OCI-LY7 (cell line): ENCODE measurements at places on chromosomes 16 and 17.

DNA sequence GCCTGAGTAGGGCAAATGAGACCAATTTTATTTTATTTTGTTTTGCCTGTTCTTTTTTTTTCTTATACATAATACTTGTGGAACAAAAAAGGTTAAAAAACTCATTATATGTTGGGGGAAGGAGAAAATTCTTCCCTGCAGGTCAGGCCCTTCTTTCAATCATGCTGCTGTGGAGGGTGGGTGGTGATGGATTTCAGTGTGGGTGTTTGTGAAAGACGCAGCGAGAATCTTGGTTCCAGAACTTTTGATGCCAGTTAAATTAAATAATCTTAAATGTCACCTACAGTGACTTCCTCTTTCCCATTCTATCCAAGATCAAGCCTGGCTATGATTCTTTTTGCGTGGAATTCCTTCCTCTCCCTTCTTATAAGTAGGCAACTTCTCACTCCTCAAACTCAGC lies 595.8 kb upstream of the EEF2KMT start:
- DNase-seq: no peak

DNA sequence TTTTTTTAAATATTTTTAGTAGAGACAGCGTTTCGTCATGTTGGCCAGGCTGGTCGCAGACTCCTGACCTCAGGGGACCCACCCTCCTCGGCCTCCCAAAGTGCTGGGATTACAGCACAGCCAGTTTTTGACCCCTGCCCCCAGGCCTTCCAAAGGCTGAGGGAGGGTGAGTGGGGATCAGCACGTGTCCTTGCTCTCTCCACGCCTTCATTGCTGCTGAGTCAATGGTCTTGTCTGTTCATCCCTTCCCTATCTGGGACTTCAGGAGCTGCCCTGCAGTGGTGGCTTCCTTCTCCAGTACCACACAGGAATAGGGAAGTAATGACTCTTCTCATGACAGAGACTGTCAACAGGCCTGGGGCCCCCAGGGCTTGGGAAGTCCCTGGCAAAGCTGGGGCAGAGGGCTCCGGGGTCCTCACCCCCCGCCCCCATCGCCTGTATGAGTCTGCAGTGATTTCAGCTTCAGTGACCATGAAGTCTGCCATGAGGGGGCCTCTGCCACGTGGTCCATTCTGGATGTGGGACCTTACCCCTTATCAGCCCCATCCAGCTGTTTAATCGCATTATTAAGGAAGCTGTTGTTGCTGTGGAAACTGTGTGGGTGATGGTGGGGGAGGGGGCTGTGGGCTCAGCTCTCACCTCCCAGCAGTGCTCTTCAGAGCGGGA lies 6.1 kb downstream of the ABCC3 start:
- DNase-seq: no peak

DNA sequence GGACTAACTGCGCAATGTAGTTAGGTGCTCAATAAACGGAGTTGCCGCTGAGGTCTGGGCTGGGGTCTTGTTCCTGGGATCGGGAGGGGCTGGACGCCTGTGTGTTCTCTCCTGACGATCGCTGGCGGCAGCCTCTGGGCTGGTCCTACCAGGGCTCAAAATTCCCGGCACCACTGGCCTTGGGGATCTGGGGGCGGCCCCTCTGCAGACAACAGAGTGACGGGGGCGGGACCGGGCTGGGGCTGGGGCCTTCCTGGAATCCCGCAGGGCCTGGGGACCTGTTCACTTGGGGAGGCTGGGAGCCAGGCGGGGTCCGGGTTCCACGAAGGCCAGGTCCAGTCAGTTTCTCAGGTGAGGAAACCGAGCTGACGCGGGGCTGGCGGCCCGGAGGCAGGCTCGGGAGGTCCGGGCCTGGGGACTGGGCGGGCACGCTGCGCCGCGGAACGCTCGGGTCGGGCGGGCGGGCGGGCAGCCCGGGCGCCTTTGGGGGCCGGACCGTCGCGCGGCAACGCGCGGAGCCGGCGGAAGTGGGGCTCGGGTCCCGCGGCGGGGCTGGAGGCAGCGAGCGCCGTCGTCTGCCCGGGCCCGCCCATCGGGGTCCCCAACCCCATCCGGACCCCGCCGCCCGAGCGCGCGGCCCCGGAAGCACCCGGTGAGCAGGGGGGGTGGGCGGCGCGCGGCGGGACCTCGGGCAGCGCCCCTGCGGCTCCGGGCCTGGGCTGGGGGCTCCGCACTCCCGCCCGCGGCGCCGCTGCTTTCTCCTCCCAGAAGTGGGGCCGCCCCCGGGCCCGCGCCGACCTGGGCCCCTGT lies at the start of gene PIGQ:
Gene PIGQ, plus strand, starts transcription at position 524 of the 810 bp plus-strand sequence. CDS start 4,107 bp downstream, outside the sequence.
- peak; percentile 79 for DNase-seq

GRCh38 chr17:64091116-64091515 lies 38.8 kb downstream of the ERN1 start:
- peak; percentile 35 for DNase-seq

- DNase-seq: no peak
Observed at GRCh38 chr17:69075823-69076222, 15.1 kb upstream of the ABCA9 start.

- DNase-seq: no peak
Observed at GRCh38 chr17:78376161-78376560, 2.3 kb upstream of the PGS1 start.

- DNase-seq: no peak
Observed at GRCh38 chr17:2749784-2750181, 331 bp upstream of the CCDC92B start.

DNA sequence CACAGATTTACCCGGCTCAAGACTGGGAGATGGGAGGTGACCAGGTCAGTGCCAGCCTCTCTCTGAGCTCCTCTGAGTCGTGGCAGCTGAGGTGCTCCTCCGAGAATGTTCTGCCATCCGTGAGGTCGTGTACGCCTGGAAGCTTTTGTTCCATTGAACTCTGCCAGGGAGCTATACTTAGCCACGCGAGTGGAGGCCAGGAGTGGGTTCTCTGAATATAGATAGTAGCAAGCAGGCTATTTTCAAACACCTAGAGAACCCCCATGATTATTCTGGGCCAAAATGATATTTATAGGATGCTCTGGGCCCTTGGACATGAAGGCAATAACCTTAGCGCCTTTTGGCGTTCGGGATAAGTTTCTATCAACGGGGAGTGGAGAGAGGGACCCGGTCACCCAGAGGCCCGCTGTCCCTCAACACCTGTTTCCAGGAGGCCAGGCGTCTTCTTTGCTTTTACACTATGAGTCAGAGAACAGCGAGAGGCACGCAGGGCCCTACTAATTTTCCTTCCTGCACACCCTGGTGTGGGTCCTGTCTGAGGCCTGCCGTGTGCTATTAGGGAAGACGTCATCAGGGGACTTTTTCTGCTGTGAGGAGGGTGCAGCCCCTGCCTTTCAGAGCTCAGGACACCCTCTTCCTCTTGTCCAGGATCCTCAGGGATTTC lies 11.0 kb upstream of the MVD start:
- DNase-seq: no peak

DNA sequence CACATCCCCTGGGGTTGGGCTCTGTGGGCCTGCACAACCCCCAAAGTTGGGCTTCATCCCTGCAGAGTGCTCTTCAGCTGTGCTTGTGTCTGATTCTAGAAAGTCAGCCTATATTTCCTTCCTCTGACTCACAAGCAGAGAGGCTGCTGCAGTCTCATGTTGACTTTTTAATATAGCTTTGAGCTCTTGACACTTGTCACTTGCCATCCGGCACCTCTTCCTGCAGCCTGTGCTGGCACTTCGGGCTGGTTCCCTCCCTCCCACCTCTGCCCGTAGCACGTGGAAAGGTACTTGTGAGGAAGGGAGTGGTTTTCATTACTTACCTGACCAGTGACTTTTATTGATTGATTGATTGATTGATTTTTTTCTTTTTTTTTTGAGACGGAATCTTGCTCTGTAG lies 19.0 kb upstream of the JPT2 start:
- DNase-seq: no peak

GRCh38 chr17:64003526-64004121 lies 5.5 kb downstream of the PRR29 start:
- DNase-seq: no peak

DNA sequence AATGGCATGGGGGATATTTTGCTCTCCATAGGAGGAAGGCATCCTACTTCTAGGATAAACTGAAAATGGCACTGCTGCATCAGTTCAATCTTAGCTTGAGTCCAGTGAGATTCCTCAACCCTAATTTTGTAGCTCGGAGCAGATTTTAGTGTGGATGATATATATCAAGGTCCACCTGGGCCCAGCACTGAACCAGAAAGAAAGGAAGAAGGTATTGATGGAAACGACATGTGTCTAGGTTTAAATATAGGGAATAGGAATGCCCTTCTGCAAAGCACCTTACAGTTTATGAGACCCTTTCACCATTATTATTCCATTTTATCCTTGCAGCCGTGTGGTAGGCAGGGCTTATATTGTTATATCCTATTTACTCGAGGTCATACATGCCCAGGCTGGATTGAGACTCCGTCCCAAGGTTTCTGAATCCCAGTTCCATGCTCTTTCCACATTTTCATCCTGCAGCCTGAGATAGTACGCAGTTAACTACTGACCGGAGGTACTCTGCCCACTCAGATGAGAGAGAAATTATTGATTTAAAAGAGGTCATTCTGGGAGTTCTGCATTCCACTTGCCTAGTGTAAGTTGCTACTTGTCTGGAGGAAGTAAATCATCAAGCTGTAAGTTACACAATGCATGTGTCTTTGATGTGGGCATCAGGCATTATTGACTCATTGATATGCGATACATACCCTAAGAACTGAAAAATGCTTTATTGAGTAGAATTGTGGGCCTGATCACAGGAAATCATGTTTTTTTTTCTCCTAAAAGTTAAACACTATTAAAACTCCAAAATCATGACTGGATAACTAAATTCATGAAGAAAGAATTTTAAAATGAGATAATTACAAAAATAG lies 10.1 kb downstream of the KRT39 start:
- no peak for DNase-seq

DNA sequence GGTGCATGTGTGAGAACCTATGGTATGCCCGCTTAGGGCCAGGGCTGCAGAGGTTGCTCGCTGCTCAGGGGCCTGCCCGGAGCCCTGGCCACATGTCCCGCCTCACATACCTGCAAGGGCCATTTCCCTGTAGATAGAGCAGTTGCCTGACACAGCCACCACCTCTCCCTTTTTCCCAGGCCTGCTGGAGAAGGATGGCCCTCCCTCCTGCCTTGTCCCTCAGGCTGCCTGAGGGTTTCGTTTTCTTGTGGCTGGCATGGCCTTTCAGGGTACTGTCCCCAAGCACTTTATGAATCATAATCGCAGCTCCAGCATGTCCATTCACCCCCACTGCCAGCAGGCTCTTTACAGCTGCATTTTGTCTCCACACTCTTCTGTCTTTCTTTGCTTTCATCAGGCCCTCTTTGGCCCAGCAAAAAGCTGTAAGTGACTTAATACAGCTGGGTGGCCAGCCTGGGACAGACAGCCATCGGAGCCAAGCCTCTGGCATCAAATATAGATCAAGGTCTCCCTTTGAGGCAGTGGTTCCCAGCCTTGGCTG lies 65.7 kb downstream of the MPRIP start:
- DNase-seq: no peak

DNA sequence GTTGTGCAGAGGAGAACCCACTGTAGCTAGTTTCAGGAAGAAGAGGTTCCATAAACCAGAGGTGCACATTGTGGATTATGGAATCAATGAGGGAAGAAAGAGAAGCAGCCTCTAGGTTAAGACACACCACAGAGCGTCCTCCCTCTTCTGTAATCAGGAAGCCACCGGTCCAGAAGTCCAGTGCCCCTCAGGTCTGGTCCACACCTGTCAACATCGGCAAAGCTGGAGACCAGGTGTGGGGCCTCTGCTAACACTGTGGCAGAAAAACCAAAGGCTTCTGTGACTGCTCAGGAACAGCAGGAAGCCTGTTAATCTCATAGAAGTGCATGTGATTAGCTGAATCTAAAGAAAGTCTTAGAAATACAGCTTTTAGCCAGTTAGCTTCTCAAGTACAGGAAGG lies 23.3 kb downstream of the LIMD2 start:
- no peak for DNase-seq

DNA sequence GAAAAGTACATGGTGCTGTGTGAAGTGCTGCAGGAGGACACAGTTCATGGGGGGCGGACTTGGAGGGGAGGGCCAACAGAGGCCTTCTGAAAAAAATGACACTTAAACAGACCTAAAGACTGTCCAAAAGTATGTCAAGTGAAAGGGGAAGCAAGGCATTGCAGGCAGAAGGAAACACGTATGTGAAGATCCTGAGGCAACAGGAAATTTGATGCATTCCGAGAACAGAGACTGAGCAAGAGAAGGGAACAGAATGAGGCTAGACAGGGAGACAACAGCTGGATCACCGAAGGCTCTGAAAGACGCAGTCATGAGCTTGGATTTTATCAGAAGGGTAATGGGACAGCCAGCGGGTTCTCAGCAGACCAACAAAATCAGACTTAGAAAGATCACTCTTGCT lies 1.1 kb downstream of the IFT20 start:
- DNase-seq: no peak

DNA sequence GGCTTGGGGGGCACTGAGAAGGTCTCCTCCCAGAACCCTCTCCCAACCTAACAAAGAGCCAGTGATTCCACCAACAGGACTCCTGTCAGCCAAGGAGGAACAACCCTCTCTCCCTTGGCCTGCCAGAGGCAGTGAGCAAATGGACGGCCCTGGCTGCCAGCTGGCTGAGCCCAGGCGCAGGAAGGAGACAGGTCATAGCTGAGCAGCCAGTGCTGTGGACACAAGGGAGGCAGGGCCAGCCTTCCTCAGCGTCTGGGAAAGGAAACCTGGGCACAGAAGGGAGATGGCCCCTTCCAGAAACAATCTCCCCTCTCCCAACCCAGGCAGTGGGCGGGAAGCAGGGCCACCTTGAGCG lies 2.1 kb downstream of the MPO start:
- no peak for DNase-seq

GRCh38 chr17:68396226-68397107 lies 60.8 kb downstream of the WIPI1 start:
- no peak for DNase-seq

DNA sequence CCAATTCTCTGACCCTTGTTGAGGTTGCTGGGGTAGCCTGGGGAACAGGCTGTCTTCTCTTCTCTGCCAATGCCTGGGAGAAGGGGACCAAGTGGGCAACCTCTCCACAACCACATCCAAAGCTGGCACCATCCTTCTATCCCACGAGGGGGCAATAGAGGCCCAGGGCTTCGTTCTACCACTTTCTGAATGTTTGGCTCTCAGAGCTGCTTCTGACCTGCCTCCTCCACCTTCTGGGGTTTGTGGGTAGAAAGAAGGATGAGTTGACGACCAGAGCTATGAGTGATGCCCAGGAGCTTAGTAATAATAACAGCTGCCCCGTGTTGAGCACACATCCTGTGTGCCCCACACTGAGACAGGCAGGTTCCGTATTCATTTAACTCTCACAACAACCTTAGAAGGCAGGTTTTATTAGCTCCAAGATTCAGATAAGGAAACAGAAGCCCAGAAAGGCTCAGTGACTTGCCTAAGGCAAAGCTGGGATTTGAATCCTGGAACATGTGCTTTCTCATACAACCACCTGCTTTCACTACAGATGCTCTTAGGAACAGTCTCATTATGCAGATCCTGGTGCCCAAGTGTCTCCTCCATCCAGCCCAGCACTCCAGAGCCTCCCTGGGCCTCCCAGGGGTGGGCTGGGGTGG lies 11.1 kb downstream of the TSPOAP1 start:
- peak; percentile 89 for DNase-seq
